Ecto neural progenitor cell (in vitro differentiated cells): ENCODE measurements at places on chromosomes 4 and X.

- DNase-seq = no peak
Measured at GRCh38 chr4:142324572-142324971, 521.5 kb downstream of the INPP4B start.

DNA sequence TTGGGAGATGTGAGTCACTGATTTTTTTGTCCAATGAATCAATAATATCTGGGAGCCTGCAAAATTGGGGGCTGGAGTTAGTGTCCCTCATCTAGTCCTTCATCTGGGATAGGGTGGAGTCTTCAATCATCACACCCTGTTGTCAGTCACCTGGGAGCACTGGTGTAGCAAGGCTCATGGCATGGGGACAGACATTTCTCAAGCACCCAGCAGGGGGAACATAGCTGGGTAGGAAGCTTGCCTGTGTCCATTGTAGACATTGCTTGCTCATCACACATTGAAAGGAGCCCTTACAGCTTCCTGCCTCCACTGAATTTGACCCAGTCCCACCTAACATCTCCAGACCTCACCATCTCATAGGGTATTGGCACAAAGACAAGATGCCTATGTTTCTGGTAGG lies 61.2 kb downstream of the SEL1L3 start:
- no peak for DNase-seq

- no peak for DNase-seq
Measured at GRCh38 chr4:93451954-93452353, 376.6 kb upstream of the ATOH1 start.

DNA sequence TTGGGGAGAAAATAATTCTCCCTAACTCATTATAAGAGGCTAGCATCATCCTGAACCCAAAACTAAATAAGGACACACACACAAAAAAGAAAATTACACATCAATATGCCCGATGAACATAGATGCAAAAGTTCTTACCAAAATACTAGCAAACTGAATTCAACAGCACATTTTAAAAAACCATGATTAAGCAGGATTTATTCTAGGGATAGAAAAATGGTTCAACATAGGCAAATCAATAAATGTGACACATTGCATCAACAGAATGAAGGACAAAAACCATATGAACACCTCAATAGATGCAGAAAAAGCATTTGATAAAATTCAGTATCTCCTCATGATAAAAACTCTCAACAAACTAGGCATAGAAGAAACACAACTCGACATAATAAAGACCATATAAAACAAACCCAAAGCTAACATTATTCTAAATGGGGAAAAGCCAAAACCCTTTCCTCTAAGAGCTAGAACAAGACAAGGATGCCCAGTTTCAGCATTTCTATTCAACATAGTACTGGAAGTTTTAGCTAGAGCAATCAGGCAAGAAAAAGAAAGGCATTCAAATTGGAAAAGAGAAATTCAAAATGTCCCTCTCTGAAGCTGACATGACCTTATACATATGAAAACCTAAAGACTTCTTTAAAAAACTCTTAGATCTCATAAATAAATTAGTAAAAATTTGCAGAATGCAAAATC lies 200.9 kb downstream of the NKX6-1 start:
- DNase-seq = no peak

DNA sequence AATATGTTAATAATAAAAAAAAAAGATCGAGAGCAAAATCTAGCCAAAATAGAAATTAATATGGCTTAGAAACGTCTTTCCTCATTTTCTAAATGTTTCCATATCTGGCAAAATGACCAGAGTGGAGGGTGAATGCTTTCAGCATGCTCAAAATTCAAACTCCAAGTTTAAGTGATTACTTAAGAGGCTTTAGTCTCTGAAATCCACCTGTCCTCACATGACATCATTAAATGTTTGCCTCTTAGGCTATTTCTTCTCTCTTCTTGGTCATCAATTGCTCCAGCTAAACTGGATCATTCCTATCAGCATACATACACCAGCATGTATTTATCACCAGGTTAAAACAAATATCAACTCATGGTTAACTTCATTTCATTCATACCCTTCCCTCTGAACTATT lies 54.5 kb upstream of the ATXN3L start:
- no peak for DNase-seq

- DNase-seq = no peak
Measured at GRCh38 chr4:106687026-106687425, 318.4 kb upstream of the GIMD1 start.

GRCh38 chr4:164937576-164938270 lies 39.7 kb downstream of the TRIM61 start:
- DNase-seq = no peak

DNA sequence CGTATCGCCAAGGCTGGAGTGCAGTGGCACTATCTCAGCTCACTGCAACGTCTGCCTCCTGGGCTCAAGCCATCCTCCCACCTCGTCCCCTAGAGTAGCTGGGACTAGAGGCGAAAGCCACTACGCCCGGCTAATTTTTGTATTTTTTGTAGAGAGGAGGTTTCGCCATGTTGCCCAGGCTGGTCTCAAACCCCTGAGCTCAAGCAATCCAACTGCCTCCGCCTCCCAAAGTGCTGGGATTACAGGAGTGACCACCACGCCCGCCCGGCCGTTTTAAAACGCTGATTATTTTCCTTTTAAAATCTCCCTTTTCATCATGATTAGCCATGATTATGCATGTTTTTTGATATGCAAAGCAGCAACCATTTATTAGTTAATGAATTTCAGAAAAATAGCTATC lies 2.2 kb downstream of the N4BP2 start:
- no peak for DNase-seq

DNA sequence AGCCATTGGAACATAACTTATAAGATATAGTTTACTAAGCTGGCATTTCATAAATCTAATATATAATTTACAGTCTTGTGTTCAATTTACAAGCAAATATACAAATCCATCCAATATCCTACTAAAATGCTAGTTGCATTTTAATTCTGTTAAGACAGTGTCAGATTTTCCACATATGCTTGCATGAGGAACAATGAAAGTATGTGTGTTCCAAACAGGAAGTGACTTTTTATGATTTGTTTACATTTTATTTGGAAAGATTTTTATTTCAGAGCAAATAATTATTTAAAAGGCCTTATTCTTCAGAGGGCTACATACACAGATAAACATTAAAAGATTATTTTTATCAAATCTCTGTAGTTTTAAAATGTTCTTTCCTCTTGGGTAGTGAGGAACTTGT lies 130.1 kb downstream of the KLHL34 start:
- DNase-seq = no peak

GRCh38 chr4:180296036-180296599 lies 1947.1 kb upstream of the TENM3 start:
- no peak for DNase-seq

- DNase-seq = no peak
Measured at GRCh38 chrX:71482228-71482958, 50.5 kb upstream of the OGT start.

- no peak for DNase-seq
Measured at GRCh38 chr4:138567696-138568095, 325.5 kb upstream of the SLC7A11 start.

DNA sequence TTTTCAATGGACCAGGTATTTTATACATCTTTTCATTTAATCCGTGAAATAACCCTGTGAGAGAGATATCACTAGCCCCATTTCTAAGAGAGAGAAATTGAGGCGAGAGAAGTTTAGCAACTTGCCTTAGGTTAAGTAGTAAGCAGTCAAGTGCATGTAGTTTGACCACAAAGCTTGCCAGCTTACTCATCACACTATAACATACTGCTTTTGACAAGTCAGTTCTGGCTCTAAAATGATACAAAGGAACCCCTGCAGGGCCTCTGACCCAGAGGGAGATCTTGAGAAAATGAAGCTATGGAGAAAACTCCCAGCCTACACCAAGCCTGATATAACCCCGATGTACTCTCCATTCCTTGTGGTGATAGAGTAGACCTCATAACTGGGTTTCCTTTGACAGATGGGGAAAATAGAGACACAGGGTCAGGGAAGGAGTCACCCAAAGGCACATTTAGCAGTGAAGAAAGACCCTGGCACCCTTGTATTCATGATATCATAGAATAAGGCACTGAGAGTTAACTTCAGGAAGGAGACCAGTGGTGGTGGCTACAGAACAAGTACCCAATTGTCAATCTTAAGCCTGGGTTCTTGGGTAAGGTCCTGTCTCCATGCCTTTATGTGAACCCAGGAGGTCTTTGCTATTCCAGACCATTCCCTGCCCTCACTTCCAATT lies 60.2 kb upstream of the MSN start:
- DNase-seq = no peak
